ENCODE measurements at places on chromosomes 7 and 10. TPM values are rescaled to one million over a fixed set of nuclear protein-coding genes. Genes with fewer than 3 reads are reported as not detected.

Gene LANCL2
- polyA plus RNA-seq = 13.6 TPM

Gene LRRD1
- polyA plus RNA-seq = 0.02 TPM

Gene CALML5
- not detected for polyA plus RNA-seq

Gene KLF14
- 0.05 TPM for polyA plus RNA-seq

Gene CFAP46
- 1.6 TPM for polyA plus RNA-seq

Gene PIP
- not detected for polyA plus RNA-seq

Gene VWDE
- 0.05 TPM for polyA plus RNA-seq
